Smooth muscle cell of trachea (primary cell): ENCODE measurements at places on chromosomes 7 and 10. TPM values are rescaled to one million over a fixed set of nuclear protein-coding genes. Genes with fewer than 3 reads are reported as not detected.

BTBD16 gene
- total RNA-seq, result 0.15 TPM in 1 of 2 replicates, not detected in the other

TUBAL3 gene
- not detected in 2 replicates for total RNA-seq

NXPH1 gene
- not detected in 2 replicates for total RNA-seq

ZNF804B gene
- not detected in 2 replicates for total RNA-seq

PIP gene
- total RNA-seq, result not detected in 2 replicates
